SK-N-MC (cell line): ENCODE measurements at places on chromosomes 7 and 10.

DNA sequence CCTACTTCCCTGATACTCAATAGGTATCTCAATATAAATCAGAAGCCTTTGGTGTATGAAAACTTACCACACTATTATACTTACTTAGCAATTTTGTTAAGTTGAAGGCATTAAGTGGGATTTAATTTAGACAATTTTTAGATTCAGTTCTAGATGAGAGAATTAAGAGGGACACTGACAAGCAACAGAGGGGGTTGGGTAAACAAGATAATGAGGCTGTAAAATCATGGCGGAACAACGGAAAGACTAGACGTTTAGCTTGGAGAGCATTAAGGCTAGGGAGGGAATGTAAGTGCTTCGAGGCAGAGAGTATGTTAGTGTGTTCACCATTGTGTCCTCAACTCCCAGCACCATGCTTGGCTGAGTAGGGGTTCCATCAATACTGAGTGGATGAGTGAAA lies 71.3 kb downstream of the DENND11 start:
- DNase-seq, result no peak

DNA sequence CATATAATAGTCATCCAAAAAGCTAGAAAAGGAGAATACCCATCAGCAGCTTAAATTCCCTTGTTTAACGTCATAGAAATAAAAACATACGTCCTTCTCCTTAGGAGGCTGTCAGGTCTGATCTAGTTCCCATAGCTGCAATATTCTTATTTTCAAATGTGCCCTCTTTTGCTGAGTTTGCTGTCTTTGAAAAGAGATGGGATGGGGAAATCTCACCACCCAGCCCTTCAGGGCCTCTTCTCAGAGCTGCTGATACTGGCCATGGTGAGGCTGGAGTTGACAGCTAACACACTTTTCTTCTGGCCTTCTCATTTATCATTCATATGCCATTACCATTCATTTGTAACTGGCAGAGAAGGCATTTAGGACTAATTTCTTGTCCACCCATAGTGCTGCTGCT lies 5.1 kb upstream of the PCGF5 start:
- DNase-seq, result no peak

- no peak for DNase-seq
Observed at GRCh38 chr7:28093623-28094232, 86.9 kb downstream of the JAZF1 start.

GRCh38 chr10:16105082-16105481 lies 244.8 kb upstream of the MINDY3 start:
- no peak for DNase-seq

DNA sequence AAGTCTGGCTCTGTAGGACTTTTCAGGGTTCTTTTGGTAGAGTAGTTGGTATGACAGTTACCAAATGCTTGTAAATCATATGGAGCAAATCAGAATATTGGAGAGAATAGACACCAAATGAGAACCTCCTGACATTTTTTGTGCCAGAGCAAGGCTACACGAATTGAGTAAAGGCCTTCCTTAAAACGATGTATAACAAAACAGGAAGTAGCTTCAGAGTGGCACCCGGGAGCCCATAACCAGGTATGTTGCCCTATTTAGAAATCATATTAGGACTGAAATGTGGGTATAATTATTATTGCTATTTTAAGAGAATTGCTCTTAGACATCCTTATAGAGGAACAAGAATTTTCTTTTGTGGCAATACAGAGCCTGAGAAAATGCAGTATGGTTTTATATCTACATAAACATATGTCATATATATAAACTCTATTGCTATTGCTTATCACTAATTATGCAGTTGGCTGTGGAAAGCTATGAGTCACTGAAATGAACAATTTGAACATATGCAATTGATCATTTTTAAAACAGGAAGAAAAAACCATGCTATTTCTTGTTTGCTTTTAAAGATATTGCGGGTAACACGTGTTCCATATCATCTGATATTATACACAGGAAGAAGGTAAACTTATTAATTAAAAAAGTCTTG lies 197.4 kb upstream of the MTPN start:
- peak; percentile 37 for DNase-seq

- DNase-seq, result no peak
Observed at GRCh38 chr7:22842383-22842941, 19.8 kb upstream of the TOMM7 start.

DNA sequence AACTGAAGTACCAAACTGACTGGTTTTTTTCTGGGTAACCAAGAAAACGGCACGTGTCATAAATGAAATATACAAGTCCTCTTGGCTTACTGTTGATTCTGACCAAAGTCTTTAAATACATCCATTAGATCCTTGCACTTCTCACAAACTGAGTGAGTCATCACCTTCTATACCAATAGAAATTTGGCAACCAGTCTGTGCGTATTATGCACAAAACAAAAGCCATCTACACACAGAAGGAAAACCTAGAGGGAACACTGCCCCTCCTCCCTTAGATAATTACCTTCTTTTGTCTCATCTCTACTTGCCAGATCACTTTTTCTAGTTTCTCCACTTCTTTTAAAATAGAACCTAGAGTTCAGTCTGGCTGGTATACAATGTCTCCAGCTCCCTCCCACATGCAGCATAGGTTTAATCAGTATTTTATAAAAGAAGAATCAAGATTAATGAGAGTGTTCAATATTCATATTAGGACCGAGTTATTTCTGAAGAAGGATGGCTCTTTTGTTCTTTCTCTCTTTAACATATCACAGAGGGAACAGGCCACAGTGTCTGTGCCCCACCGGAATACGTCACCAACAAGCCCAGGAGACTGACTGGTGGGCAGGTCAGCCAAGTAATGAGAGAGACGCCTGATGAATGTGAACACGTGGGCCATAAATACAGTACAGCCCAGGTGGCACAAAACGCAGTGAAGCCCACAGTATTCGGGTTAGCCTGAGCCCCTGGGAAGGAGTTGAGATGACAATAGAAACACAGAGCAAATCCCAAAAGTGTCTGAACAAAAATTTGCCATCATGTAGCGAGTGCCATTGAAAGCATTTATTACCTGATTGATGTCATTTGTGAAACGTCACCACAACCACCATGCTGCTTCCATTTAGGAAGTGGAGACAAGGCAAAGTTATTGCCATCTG lies 91.3 kb downstream of the KIAA1549 start:
- no peak for DNase-seq

- no peak for DNase-seq
Observed at GRCh38 chr7:1762238-1762945, 92.3 kb downstream of the ELFN1 start.

DNA sequence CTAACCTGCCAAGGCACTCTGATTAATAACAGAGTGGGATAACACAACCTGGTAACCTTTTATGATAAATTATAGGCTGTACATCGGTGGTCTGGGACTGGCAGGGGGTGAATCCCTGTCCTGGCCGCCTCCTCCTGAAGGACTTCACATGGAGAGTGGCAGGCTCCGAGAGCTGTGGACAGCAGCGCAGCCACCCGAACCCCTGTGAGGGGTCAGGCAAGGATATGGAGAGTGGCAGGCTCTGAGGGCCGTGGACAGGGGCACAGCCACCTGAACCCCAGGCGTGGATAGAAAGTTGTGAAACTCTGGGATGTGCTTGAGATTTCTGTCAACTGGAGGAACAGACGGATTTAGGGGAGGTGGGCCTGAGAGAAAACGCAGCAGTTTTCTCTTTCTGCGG lies 107.0 kb upstream of the MGMT start:
- no peak for DNase-seq

GRCh38 chr7:114073701-114074100 lies 154.9 kb upstream of the PPP1R3A start:
- DNase-seq, result no peak

- no peak for DNase-seq
Observed at GRCh38 chr10:60096761-60097513, 190.6 kb upstream of the CCDC6 start.

GRCh38 chr10:77872151-77872946 lies 54.2 kb downstream of the DLG5 start:
- DNase-seq, result no peak

- DNase-seq, result no peak
Observed at GRCh38 chr10:878333-878759, 53.2 kb downstream of the LARP4B start.

DNA sequence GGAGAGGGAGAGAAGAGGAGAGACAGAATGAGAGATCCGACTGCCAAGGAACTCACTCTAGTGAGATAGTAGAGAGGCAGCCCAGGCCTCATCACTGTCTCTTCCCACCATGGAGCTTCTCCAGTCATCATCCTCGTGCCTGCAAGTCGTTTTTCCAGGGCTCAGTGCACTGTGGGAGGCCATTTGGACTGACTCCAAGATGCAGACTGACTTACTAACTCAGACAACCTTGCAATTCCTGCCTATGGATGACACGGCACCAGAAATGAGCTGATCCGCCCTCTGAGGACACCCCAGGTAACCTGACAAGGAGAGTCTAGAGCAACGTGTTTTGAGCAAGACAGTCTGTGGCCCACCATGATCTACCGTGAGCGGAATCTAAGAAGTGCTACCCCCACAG lies 154.9 kb downstream of the GLI3 start:
- DNase-seq, result no peak

- DNase-seq, result no peak
Observed at GRCh38 chr7:94417901-94418300, 23.2 kb downstream of the COL1A2 start.

DNA sequence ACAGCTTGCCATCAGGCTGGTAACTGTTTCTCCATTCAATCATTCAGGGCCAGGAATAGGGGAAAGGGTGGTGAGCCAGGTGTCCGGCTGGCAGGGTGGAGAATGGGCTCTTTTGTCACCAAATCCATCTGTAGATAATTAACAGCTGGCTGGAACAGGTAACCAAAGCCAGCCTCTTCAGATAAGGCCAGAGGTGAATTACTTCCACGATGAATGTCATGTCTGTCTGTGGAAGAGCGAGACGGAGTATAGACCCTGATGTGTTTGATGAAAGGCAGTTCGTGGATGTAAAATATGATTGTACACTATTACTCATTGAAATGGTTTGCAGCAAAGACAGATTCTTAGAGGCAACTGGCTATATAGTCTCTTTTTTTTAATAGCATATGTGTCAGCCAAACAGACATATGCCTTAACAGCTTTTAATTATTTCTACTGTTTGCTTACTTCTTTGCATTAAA lies 149.8 kb downstream of the KLF6 start:
- no peak for DNase-seq

- DNase-seq, result no peak
Observed at GRCh38 chr7:25624051-25624450, 395.8 kb upstream of the NPVF start.

GRCh38 chr10:18681971-18682411 lies 22.8 kb downstream of the ARL5B start:
- DNase-seq, result no peak

DNA sequence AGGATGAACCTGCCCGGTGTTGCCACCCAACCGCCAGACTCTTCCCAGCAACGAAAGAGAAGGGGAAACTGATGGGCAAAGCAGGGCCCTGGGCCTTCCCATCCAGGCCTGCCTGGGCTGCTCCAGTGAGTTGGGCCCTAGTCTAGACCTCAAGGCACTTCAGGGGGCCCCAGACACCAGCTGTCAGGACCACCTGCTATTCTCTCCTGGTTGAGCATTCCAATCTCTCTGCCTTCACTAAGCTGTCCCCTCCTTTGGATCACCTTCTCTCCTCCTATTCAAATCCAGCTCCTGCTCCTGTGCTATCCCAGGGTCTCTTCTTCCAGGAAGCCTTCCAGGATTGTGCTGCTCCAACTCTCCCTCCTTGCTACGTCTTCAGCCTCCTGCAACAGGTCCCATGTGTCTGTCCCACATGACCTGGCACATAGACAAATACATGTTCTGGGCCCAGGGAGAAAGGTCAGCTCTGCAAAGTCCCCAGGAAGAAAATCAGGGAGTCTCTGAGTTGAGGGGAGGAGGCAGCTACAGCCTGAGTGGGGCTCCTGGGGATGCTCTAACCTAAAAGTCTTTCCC lies 3.1 kb downstream of the STX1A start:
- no peak for DNase-seq

- no peak for DNase-seq
Observed at GRCh38 chr7:46058086-46058823, 137.2 kb upstream of the IGFBP3 start.

- no peak for DNase-seq
Observed at GRCh38 chr7:94250987-94251386, 143.7 kb upstream of the COL1A2 start.
